Activated T-cell treated with anti-CD3 and anti-CD28 coated beads for 1 hour (primary cell): ENCODE measurements at places on chromosomes 11 and 22.

DNA sequence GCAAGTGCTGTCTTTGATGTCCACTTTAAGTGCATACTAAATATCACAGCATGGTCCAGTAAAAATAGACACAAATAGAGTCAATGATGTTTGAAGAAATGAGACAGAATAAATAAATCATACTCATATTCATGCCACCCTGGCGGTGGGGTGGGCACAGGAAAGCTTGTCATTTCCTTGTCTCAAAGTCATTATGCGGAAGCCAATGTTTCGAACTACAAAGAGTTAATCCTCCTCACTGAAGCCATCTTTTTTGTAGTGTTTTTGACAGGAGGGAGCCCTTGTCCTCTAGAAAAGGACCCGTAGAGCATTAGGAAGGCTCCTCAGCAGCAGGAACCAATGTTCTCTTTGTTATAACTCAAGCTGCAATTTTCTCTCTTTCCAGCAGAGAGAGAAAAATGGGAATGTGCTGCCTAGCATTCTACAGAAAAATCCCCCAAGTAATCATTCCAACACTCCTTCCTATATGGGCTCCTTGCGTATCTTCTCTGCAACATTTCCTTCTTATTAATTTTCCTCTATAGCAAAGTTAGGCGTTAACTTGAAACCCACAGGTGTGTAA is 30.6 kb downstream of the SC5D start:
- DNase-seq = no peak

GRCh38 chr11:83006877-83007330 is 64.8 kb downstream of the RAB30 start:
- DNase-seq = no peak

- DNase-seq = no peak
Observed at GRCh38 chr11:33779849-33780528, 5.7 kb upstream of the FBXO3 start.

GRCh38 chr11:102647430-102647829 is 22.3 kb upstream of the MMP20 start:
- no peak for DNase-seq

GRCh38 chr11:115501893-115502589 is 2.2 kb downstream of the CADM1 start:
- no peak for DNase-seq

DNA sequence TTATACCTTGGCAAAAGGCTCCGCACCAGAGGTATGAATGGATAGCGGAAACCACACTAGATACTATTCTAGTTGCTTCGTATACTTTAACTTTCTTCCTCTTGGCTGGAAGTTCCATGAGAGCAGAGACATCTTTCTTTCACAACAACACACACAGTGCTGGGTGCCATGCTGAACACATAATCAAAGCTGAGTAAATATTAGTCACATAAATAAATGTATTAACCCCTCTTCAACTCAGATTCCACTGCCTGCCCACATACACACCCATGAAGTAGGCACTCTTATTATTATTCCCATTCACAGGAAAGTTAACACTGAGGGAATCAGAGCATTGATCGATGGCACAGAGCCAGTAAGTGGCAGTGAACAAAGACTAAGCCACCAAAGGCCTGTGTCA is 35.4 kb downstream of the SPON1 start:
- DNase-seq = no peak

DNA sequence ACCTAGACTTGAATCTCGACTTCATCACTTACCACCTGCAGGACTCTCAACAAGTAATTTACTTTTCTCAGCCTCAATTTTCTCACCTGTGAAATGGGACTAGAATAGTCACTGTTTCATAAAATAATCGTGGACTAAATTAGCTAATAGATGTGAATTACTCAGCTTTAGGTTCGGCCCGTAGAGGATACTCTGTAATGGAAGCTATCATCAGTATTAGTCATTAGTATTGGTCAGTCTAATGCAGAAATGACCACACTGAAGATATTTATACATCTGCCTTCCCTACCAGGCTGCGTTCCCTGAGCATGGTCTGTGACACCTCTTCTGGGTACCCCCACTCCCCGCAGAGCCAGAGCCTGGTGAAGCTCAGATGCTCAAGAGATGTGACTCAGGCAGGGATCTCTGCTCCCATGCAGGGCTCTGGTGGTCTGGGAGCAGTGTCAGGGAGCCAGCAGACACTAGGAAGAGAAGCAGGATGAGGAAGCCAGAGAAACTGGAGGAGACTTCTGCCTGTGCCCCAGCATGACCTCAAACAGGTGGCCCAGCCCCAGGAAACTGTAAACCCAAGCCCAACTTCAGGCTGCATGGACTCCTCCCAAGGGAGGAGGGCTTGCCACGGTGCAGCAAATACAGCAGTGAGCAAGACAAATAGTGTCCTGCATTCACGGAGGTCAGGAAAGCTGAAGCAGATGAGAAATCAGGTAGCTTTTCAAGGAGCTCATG is 88.0 kb upstream of the E2F8 start:
- DNase-seq = no peak

DNA sequence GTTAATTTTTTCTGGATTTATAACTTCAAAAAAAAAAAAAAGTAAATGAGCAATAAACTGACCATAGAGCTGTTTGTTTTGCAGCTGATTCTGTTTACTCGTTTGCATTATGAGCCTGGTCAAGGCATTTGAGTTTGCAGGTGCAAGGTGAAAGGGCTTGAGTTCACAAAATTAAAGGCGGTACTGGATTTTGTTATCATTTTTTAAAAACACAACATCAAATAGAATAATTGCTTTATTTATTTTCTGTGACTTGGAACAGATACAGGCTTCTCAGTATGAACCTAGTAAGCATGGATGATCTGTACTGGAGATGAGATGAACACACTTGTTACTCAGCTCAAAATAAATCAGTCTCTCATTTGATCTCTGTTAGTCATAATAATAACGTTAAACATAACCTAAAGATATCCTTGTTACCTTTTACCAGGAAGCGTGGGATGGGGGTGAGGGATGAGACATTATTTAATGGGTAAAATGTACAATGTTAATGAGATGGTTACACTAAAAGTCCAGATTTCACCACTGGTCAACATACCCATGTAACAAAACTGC is 137.8 kb downstream of the LUZP2 start:
- DNase-seq = no peak

GRCh38 chr11:58617976-58618557 is 4.4 kb upstream of the CNTF start:
- no peak for DNase-seq

DNA sequence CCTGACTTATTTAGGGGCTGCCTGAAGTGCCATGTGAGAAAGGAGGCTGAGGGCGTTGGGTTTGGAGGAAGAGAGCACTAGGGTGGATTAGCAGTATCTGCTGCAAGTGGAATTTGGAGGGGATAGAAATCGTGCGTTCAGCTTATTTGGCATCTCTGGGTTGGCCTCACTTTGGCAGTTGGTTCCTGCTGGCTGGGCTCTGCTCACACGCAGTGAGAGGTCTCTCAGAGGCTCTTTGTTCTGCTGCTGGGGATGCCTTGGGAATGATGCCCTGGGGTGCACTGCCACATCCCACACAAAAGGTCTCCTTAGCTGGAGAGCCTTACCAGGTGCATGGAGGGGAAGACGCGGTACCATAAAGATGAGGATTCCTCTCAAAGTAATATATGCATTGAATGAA is 17.7 kb upstream of the MICAL2 start:
- no peak for DNase-seq

GRCh38 chr11:44467413-44467812 is 98.0 kb upstream of the CD82 start:
- no peak for DNase-seq

GRCh38 chr22:39625569-39626537 is 55.3 kb downstream of the CACNA1I start:
- no peak for DNase-seq

DNA sequence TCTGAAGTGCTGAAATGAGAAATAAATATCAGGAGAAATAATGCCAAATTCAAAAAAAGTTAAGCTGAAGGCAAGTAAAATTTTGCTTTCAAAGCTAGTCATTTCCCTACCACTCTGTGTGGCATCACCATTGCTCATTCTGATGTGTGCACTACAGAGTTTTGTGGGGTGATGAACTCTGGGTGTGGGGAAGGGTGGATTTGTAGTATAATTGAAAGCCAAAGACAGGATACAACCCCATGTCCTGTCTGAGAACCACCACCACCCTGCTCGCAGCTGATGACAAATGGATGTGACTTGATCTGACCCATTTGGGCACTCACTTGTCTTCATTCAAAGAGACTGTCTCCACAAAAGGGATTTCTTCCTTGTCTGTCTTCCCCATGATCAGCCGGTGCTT is 19.3 kb upstream of the TMEM9B start:
- DNase-seq = no peak

DNA sequence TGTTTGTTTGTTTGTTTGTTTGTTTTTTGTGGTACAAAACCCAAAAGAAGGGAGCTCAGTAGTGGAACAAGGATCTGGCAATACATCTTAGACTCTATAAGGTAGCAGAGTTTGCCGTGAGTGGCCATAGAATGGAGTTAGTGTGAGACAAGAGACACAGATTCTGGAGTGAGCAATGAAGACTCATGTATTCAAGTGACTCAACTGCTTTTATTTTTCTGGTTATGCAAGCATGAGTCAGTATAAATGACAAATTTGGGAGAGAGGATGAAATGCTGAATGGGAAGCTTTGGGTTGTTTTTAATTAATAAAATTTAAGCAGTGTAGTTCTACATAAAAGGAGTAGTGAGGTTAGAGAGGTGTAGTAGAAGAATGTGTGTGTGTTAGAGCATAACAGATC is 143.6 kb upstream of the ANO5 start:
- DNase-seq = no peak

GRCh38 chr22:23874871-23875270 is 17.2 kb downstream of the SLC2A11 start:
- no peak for DNase-seq

DNA sequence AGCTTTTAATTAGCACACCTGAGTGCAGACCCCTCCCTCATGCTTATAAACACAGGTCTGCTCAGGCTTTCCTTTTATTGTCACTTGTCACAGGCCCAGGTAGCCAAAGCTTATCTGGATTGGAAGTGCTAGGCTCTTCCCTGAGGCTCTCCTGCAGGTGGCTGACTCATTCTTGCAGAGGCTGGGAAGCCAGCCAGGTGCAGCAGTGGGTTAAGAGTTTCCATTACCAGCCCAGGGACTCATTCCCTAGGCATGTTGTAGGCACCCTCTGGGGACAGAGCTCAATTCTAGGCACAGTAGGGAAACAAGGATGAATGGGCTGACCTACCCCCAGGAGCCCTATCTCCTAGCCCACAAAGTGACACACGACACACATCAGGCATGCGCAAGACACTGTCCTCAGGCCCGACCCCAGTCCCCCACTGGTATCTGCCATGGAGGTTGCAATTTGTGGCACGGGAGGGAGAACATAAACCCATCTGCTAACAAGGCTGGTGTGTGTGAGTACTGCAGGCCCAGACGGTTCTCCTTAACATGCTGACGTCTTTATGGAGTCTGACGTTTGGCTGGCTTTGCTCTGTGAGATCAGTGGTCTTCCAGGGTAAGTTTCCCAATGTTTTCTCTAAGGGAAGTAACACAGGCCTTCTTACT is 94.2 kb downstream of the ABTB2 start:
- no peak for DNase-seq
